Calu3 (cell line): ENCODE measurements at places on chromosomes 7 and 10. TPM values are rescaled to one million over a fixed set of nuclear protein-coding genes. Genes with fewer than 3 reads are reported as not detected.

CCSER2 gene
- total RNA-seq = 20.6 and 27.8 TPM in 2 replicates

ASB4 gene
- 0.47 TPM in 1 of 2 replicates, not detected in the other for total RNA-seq

- no peak for DNase-seq
These were observed 127.1 kb upstream of the SVIL start for GRCh38 chr10:29761916-29762315.

DNA sequence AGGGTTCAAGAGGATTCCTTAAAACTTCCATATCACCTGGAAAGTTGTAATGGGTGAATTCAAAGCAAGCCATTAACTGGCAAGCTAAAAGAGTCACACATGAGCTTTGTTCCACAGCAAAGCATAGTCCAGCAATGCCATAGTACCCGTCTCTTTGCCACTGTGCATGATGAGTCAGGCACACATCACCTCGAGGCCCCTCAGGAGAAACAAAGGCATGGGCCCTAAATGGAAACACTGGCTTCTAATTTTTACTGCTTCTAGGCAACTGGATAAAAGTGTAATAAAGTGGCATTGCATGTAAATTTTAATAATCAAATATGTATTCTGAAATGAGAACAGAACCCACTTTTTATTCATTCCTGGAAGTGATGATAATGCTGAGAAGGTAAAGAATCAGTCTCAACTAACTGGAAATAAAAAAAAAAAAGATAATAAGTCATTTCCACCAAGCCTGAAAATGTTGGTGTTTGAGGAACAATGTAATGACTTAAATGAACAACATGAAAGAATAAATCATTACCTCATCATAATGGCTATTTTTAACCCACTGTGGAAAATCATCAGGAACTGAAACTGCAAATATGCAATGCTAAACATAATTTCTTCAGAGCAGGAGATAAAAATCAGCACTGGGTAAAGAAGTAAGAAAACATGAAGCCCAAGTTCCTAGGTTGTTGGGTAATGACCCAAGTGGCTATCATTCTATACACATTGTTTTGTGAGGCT lies 104.9 kb downstream of the CDK6 start:
- no peak for DNase-seq

FRAT2 gene
- 6.0 and 7.4 TPM in 2 replicates for total RNA-seq
